Chondrocyte (in vitro differentiated cells): ENCODE measurements at places on chromosomes 3 and 15.

DNA sequence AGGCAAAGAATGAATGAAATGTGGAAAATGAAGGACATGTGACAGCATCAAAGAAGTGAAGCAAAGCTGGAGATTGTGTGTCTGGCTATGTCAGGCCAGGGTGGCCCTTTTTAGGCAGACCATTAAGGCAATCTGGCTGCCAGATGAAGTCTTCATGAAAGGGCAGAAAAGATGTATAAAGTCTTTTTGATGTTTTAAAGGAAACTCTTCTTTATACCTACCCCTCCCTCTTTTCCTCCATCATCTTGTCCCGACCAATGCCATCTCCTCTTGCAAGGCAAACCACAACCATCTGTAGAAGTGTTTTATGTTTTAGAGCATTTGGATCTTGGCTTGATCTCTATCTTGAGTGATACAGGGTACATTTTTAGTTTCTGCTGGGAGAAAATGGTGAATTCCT lies 259.2 kb downstream of the LSAMP start:
- DNase-seq = no peak

DNA sequence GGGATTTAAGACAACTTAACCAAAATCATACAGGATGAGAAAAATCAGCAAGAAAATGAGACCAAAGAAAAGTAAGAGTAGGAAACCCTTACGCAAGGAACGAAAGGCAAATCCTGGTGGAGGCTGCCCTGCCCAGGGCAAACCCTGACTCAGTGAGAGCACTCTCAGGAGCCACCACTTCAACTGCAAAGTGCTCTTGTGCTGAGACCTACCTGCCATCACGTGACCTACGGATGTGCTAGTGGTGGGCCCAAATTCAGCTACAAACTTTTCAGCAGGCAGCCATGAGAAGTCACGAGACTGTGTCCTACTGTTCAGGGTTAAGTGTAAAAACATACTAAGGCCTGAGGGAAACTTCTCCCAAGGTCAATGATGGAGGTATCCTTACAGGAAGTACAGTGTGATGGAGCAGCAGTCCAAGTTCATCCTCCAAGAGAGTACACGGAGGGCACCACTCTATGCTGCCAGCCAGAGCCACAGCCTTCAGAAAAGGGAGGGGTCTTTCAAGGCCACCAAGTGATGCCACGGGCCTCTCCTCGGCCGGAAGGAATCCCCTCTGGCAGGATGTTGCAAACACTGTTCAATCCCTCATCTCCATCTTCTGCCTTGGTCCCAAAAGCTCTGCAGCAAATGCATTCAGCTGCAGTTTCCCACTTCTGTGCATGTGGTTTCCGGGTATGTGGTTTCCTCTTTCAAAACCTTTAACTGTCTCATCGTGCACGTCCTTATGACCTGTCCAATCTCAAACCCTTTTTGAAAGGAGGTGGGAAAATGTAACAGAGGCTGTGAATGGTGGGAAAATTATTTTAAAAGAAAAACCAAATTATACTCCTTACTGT lies 9.5 kb downstream of the CHSY1 start:
- DNase-seq = no peak

GRCh38 chr15:101143321-101143720 lies 108.5 kb downstream of the CHSY1 start:
- DNase-seq = no peak

- DNase-seq = no peak
These were observed 331.1 kb downstream of the FOXP1 start for GRCh38 chr3:71252466-71252865.

GRCh38 chr3:128382221-128382807 lies 84.4 kb downstream of the DNAJB8 start:
- DNase-seq = no peak

- no peak for DNase-seq
These were observed 63.2 kb upstream of the ATP2B2 start for GRCh38 chr3:10568549-10568948.

DNA sequence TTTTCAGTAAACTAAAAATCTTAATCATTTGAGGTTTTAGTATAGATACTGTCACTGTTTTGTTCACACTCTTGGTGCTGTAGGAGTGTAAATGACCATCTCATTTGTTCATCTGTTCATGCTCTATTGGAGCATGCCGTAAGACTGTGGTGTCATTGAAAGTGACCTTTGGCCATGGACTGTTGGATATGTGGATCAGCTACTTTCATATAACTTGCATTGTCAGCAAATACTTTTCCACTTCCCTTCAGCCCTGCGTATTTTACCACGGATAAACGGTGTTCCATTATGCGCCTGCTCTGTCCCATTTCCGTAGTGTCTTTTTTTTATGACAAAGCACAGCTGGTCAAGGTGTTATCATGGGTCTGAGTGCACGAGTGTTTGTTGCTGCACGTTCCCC lies 32.6 kb upstream of the SENP5 start:
- no peak for DNase-seq
